Endothelial cell (in vitro differentiated cells): ENCODE measurements at places on chromosomes 3 and 15. TPM values are rescaled to one million over a fixed set of nuclear protein-coding genes. Genes with fewer than 3 reads are reported as not detected.

- no peak for DNase-seq
Measured at GRCh38 chr3:36679384-36680200, 84.8 kb downstream of the DCLK3 start.

- no peak for DNase-seq
Measured at GRCh38 chr15:54990793-54991192, 205.9 kb downstream of the RSL24D1 start.

The NBEAL2 gene
- 202 TPM for total RNA-seq

The PLSCR4 gene
- total RNA-seq, result 11.3 TPM

The GPR160 gene
- total RNA-seq, result 14.6 TPM

DNA sequence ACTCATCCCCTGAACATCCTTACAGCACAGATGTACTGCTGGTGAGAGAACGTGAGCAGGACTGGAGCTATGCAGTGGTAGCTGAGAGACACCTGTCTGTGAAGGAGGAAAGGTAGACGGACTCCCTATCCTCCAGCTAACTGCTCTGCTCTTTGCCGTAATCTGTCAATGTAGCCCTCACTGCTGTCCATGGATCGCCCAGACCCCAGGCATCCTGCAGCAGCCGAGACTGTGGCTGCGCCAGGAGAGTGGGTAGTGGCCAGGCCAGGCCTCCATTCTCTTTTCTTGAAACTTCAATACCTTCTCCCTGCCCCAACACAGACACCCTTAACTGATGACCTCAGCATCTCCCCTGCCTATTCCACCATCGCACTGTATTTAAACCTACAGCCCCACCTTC, 44.5 kb downstream of the CRABP1 start:
- DNase-seq, result no peak

The CSK gene
- 100 TPM for total RNA-seq

The BCHE gene
- total RNA-seq, result 3.1 TPM
